ENCODE measurements at places on chromosomes 6 and 20.
A peak's percentile ranks its signal among the peaks of the same experiment; 100 is the strongest.

GRCh38 chr6:151257985-151258445 lies 18.2 kb downstream of the AKAP12 start:
- peak; percentile 63 for DNase-seq

GRCh38 chr6:32192608-32193039 lies at the start of gene GPSM3:
GPSM3 (minus strand) TSS chr6:32192643; CDS start chr6:32192513, 130 bp downstream.
- peak; percentile 41 for DNase-seq

DNA sequence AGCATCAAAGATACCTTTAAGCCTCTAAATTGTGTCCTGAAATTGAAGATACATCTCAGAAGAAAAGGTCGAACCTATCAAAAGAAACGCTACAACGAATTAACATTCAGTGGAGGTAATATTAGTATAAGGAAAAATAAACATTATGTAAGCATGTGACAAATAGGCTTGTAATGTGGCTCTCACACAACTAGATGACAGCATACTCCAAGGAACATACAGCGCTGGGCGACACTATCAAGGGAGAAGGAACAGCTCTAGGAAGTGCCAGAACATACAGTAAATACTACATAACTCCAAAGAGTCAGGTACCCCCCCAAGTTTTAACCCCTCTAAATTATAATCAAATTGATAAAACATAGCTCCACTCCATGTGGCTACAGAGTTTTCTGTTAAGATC lies 103.5 kb downstream of the LAMP5 start:
- DNase-seq: peak; percentile 18

DNA sequence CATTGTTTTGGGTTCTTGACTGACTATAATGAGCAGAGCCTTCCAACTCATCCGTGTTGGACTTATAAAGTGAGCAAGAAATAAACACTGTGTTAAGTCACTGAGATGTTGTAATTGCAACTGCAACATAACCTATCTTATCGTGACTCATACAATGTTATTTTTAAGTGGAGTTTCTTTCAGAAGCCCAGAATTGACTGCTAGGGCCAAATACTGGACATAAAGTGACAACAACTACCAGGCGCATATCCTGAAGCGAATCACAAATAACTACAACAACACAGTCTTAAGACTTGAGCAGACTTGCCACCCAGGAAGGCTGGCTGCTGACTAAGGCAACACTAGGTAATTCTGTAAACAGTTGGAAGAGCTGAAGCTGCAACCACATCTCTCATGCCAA lies 326.6 kb downstream of the COL12A1 start:
- peak; percentile 94 for DNase-seq

GRCh38 chr6:152170702-152171667 lies 363.5 kb downstream of the ESR1 start:
- DNase-seq: peak; percentile 13

- no peak for DNase-seq
Observed at GRCh38 chr6:89148016-89148750, 2.3 kb downstream of the PM20D2 start.

- peak; percentile 83 for DNase-seq
Observed at GRCh38 chr20:39897058-39897457, 792.0 kb downstream of the MAFB start.

DNA sequence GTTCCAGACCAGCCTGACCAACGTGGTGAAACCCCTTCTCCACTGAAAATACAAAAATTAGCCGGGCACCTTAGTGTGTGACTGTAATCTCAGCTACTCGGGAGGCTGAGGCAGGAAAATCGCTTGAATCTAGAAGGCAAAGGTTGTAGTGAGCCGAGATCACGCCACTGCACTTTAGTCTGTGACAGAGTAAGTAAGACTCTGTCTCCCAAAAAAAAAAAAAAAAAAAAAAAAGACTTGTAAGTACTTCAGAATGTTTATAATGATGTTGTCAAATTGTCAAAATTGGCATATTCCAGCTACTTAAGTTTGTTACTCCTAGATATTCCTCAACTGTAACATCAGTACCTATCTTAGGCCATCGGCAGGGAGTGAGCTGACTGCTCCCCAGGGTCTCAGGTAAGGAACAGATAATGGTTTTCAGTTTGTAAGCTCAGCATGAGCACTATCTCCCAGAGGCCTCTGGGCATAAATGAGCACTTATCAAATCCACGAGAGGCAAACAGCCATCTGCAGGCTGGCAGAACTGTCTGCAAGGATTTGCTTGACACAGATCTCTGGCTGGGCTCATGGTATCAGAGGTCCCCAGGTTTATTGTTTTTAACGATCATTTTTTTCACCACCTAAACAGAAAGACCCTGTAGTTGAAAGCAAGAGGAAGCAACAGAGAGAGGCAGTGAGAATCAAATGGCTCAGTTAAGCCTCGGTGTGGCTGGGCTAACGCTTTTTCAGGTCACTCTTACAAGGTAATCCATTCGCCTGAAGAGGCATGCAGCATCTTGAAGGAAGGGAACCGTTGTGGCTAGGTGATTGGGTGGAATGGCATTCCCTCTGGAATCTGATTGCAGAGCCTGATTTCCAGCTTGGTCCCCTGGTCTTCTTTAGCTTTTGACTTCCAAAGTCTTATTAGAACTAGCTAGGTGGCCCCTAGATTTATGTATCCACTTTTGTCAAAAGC lies 115.9 kb downstream of the LY86 start:
- DNase-seq: no peak

DNA sequence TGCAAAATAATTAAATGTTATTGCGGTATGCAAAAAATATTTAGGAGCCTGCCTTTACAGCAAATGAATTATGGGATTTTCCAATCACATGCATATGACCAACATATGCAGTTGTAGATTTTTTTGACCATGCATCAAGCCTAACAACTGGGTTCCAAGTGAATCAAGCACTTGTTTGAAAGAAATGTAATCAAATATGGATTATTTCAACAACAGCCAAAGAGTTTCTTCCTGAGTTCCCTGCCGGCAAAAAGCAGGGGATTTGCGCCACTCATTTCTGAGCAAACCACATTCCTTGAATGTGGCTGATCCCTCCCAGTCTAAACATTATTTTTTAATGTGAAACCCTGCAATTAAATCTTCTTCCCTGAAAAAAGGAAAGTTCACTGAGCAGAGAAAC lies 100.1 kb upstream of the ADTRP start:
- DNase-seq: no peak

DNA sequence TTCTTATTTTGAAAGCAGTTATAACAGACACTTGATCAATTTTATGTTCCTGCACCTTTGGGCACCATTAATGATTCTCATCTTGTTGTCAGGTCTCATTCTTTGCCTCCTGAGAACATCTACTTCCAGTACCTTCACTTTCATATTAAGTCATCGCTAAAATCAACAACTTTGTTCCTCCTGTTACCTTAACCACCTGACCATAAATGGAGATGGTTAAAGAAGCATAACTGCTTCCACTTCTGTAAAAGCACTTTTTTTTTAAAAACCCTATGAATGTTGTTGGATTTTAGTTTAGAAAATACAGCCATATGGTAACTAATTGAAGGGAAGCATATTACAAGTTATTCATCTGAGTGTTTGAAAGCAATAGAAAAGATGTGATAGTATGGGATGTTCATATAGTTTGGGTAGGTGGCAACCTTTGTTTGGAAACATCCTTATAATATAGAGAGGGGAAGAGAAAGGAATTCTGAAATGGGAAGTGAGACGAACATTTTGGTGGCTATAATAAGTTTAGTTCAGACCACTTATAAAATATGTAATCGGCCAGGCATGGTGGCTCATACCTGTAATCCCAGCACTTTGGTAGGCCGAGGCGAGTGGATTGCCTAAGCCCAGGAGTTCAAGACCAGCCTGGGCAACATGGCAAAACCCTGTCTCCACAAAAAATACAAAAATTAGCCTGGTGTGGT lies 53.9 kb downstream of the AFG1L start:
- DNase-seq: no peak

DNA sequence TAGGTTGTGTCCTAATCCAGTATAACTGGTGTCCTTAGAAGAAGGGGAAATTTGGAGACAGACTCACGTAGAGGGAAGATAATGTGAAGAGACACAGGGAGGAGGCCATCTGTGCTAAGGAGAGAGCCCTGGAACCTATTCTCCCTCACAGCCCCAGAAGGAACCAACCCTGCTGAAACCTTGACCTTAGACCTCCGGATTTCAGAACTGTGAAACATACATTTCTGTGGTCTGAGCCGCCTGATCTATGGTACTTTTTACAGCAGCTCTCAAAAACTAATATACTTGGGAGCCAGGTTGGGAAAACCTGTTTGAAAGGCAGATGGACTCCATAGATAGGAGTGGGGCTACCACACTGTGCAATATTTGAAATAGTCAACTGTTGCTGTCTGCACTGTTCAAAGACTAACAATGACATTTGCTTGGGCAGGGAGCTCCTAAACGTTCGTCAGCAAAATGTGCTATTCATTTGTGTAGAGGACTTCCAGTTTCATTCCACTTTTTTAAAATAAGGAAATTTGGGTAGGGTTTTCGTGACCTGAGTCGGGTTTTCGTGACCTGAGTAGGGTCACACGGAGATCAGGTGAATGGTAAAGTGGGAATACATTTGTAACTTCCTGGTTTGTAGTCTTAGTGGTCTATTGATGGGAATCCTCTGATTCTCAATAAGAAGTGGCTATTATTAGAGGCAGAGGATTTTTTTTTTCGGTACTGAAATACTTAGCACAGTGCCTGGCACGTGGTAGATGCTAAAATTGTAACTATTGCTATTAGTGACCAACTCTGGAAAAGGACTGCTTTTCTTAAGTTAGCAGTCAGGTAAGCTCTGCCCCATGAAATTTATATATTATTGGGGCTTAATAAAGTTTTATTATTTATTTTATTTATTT lies 11.4 kb downstream of the TAGAP start:
- no peak for DNase-seq
